ENCODE measurements at places on chromosomes 12 and 14.
A peak's percentile ranks its signal among the peaks of the same experiment; 100 is the strongest.

DNA sequence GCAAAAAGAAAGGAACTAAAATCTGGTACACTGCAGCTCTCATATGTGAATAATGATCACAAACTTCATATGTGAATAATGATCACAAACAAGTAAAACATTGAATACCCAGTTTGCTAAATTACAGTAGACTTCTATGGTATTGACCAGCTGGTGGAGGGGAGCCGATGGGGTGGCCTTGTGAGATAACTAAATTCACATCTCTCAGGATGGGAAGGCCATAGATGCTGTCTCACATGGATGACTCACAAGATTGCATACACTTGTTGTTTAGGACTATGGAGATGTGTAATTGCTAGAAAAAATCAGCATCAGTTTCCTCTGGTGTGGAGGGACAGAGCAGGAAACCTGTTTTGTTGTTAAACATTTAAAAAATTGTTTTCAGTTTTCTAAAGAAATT is 49.2 kb downstream of the ACACB start:
- DNase-seq, result peak; percentile 4

DNA sequence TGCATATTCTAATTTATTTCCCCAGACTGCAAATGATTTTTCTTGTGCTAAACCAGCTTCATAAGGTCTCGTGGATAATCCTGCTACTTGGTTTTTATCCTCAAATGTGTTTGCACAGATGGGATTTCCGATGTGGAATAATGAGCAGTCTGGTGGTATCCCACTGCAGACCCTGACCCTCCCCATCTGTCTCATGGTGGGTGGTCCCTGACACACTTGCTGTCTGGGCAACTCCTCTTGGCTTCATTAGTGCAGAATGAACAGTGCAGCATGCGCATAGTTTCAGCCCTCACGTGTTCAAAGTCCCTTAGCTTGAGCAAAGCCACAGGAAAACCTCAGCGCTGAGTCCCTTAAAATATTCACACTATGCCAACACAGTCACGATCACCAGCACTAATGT is 996.5 kb downstream of the AACS start:
- DNase-seq, result no peak

DNA sequence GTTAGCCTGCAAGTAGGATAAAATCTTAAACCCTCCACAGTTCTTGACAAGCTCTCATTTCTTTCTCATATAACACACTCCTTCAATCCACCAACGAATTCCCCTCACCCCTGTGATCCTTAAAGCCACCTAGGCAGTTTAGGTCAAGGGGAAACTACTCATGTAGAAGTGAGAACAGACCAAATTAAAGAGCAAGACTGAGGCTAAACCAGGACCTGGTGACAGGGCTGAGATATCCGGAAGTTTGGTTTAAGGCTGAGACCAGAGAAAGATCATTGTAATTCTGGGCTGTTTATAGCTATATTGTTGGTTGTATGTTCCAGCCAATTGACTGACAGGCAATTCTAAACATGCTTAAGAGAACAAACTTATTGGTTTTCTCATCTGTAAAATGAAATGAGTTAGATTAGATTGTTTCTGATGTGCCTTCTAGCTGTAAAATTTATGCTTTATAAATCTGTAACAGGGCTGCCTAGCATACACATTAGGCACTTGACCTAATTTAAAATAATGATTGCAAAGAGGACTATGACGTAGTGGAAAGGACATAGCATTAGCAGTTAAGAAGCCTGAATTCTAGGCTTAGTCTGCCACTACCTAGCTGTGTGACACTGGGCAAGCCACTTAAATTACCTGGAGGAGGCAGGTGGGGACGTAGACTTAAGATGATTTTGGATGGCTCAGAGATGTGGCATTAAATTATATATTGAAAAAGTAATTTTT is 53.9 kb upstream of the PTGR2 start:
- DNase-seq, result no peak

- DNase-seq, result no peak
These were observed 56.3 kb downstream of the ASCL1 start for GRCh38 chr12:103013741-103014300.

DNA sequence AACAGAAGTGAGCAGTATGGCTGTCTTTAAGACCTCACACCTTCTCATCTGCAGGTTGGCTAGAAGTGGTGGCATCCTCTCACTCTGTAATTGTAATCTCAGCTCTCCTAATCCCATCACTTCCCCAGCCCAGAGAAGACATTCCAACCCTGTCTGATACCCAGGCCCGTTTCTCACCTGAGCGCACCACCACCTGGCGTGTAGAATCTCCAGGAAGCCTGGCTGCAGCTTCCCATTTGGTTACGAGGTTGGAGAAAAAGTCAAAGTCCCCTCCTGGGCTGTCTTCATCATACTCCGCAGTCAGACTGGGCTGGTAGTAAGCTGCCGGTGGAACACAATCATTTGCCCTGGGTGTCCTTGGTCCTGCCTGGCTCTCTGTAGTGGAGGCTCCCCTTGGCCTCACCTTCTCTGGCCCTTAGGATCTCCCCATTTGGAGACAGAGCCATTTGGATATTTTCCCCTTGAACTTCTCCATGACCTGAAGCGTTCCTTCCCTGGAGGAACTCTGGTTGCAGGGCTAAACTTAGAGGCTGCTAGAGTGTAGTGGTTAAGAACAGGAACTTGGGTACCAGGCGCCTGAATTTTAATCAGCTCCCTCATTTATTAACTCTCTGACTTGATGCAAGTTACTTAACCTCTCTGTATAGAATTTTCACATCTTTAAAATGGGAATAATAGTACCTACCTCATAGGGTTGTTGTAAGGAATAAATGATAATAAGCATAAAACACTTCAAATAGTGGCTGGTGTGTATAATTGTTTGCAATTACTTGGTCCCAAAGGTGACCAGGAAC is 1.8 kb downstream of the SDR39U1 start:
- no peak for DNase-seq

GRCh38 chr14:31253746-31254471 is 46.3 kb upstream of the HECTD1 start:
- DNase-seq, result no peak

DNA sequence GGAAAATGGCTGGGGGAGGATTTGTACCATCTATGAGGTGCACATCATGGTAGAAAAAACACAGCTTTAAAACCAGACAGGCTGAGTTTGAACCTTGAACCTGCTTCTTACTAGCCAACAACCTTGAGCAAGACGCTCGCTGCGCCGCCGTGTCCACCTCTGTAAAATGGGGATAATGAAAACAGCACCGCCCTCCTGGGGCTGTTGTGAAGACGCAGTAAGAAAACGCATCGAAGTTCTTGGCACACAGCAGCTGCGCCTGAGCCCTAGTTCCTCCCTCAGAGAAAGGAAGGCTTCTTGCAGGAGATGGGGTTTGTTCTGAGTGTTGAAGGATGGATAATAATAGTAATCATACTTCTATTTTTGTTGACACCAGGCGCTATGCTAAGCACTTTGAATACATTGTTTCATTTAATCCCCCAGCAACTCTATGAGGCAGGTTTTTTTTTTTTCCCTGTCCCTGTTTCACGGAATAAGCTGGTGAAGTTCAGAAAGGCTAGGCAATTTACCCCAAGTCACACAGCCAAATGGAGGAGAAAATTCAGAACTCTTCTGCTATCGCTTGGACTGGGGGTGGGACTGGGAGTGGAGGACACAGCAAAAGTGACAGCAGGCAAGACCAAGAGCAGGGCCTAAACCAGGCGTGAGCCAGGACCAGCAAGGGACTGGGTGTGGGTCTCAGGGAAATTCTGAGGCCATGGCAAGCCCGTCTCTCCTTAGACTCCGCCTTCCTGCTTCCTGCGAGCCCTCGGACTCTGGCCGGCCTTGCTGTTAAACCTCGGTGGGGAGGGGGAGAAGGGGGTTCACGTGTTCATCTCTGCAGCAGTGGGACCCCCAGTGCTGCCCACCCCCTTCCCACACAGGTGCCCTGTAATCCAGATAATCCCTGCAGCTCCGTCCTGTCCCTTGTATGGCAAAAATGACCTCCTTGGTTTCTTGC is 97.5 kb downstream of the LRRC74A start:
- DNase-seq, result no peak

GRCh38 chr12:124592481-124593160 is 25.2 kb upstream of the NCOR2 start:
- DNase-seq, result no peak

GRCh38 chr14:75969891-75970290 is 11.9 kb downstream of the TGFB3 start:
- DNase-seq, result no peak

GRCh38 chr12:73612551-73612950 is 925.1 kb upstream of the ATXN7L3B start:
- DNase-seq, result no peak

GRCh38 chr12:44127966-44128710 is 292.3 kb downstream of the TMEM117 start:
- no peak for DNase-seq

DNA sequence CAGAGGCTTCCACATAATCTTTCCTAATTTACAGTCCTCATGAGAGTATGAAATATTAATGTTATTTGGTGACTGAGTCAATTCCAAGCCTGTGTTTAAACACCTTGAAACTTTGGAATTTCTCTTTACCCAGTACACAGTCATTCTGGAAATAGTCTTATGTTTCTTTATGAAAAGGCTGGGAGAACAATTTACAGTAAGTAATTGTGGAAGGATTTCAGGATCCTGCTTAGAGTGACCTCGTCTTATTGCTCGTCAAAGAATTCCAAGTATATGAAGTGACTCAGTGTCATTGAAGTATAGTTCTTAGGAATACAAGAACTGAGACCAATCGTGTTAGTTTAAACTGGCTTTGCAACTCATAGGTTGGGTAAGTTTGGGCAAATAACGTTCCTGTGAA is 634.2 kb downstream of the SLC16A7 start:
- DNase-seq, result peak; percentile 40

DNA sequence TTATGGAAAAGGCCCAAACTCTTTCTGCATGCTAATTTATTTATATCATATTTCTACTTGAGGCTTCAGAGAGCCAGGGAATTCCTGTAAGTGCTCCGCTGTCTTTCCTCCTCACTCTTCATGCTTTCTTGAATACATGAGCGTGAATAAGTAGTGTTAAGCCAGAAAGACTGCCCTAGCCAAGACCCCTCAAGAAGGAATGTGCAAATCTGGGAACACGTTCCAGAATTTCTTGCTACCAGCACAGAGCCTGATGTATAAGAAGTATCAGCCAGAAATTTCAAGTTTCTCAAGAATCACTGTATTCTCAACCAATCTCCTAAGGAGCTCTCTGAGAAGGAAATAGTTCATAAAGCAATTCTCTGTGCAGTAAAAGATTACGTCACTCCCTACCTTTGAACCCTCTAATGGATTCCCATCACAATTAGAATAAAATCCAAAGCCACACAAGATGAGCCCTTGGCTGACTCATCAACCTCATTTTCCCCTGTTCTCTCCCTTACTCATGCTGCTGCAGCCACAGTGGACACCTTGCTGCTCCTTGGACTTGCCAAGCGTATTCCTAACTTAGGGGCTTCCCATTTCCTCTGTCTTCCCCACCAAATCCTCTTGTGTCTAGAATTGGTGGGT is 6.9 kb upstream of the TSPAN8 start:
- DNase-seq, result no peak

DNA sequence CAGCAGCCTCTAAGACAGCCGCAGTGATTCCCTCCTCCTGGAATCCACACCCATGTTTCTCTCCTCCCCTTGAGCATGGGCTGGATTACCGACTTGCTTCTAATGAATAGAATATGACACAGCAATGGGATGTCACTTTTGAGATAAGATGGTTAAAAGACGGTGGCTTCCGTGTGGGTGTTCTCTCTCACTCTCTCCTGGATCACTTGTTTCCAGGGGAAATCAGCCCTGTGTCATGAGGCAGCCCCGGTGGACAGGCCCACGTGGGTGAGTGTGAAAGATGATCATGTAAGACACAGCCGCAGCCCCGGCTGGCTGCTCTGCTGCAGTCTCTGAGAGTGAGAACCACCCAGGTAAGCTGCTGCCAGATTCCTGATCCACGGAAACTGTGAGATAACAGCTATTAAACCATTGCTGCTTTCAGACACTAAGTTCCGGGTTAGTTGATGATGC is 10.7 kb downstream of the MOAP1 start:
- no peak for DNase-seq

DNA sequence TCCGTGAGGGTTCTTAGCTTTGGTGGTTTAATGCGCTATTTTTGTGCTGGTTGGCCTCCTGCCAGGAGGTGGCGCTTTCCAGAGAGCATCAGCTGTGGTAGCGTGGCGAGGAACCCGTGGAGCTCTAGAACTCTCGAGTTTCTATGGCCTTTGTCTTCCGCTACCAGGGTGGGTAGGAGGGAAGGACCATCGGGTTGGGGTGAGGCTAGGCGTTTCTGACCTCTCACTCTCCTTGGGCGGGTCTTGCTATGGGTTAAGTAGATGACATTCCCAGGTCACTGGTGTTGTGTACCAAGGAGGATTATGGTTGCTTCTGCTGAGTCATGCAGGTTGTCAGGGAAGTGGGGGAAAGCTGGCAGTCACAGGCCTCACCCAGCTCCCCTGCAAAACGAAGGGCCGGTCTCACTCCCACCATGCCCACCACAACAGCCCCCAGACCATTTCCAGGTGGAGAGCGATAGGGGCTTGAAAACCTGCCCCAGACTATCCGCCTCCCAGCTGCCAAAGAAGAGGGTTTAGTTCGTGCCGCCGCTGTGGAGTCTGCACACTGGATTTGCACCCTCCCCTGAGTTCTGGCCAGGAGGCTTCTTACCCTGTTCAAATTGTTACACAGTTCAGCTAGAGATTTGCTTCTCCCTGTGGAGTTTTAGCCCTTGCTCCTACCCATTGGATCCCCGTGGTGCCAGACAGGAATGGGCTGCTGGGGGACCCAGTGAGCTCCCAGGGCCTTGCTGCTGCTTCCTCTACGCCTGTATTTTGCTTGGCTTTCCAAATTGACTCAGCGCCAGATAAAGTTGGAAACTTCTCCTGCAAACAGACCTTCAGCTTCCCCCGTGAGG is 21.9 kb downstream of the RNFT2 start:
- DNase-seq, result no peak

DNA sequence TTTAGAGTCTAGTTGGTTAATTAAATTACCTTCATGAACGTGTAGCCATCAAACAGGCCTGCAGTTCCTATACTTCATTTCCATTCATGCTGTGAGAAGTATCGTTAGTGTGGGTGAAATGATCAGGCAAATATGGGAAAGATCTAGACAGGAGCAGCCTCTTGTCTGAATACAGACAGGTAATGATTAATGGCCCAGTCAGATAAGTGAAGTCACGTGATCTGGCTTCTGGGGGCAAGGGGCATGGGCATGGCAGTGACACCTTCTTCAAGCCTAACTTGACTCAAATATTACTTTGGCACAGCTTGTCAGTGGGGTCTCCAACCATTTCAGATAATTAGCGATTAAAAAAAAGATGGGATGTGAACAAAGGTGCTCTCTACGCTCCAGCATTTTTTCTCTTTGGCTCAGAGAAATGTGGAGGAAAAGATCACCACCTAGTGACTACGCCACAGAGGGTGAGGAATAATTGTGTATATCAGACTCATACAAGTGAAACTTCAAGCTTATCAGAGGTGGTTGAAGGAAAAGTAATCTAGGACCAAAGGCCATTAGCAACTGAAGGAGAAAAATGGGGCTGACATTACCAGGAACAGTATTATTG is 17.8 kb downstream of the GUCY2C start:
- no peak for DNase-seq
